Central memory CD4-positive, alpha-beta T cell (primary cell): ENCODE measurements at places on chromosomes 3 and 15.

GRCh38 chr3:17806876-17807275, 64.4 kb upstream of the TBC1D5 start:
- no peak for DNase-seq

DNA sequence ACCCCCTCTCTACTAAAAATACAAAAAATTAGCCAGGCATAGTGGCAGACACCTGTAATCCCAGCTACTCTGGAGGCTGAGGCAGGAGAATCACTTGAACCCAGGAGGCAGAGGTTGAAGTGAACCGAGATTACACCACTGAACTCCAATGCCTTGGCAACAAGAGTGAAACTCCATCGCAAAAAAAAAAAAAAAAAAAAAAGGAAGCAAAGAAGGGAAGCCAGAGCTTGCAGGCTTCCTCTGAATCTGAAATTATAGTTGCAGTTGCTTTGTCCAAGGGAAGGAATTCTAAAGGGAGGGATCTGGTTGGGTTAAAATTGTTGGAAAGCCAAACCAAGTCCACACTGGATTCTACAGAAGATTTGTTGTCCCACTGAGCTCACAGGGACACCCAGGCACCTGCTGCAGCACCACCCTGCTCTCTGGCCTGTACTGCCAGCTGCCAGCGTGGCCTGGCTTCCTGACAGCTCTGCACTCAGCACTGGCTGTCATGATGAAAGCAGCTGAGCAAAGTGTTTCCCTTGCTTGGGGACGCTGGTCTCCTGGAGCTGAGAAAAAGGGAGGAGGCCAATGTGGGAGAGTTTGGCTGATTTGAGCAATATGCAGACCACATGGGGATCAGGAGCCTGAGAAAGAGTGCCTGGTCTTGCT, 88.8 kb upstream of the HES1 start:
- DNase-seq = no peak

DNA sequence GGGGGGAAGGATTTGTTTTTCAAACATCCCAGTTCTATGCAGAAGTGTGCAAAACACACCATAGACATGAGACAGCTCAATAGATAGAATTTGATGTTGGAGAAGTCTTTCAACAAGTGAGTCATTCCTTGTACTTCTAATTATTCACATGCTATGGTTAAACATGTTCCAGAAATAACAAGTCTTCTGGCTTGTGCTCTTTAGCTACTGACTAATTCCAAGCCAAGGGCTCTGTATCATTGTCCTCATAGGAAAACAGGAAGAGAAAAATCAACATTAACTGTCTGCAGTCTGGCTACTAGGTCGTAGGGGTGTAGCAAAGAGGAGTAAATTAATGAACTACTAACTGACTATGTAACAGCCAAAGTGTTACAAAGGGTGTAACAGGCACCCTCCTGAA, 25.8 kb downstream of the LDHAL6B start:
- no peak for DNase-seq

DNA sequence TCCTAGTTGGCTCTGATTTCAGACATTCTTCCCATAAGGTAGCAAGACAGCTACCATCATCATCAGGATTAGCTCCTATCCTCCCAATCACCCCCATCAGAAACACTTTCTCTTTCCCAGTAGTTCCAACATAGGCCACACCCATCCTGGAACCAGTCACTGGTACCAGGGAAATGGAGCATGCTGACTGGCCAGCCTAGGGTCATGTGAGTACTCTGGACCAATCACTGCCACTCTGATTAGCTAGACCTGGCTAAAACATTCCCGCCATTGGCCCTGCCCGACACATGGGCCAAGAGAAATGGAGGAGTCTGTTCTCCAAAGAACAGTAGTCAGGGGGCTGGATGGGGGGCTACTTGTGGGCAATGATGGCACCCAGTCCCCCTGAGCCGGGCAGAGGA, 12.4 kb downstream of the EFCC1 start:
- no peak for DNase-seq

DNA sequence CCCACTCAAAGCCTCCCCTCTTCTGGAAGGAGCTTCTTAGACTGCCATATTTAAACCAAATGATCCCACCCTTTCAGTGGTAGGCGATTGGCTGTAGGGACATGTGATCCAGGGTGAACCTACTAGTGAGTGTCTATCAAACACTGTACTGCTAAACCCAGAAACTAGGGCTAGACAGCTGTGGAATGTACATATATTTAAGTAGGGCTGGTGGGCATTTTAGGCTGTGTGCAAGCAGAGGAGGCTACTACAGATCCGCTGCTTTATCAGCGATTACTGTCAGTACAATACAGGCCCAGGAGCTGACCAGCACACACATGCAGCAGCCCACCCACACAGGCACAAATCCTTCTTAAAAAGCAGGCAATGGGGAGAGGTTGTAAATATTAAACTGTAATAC, 15.4 kb upstream of the LARP6 start:
- DNase-seq = no peak

- peak; percentile 74 for DNase-seq
Observed at GRCh38 chr15:39629371-39629770, 48.5 kb downstream of the THBS1 start.

DNA sequence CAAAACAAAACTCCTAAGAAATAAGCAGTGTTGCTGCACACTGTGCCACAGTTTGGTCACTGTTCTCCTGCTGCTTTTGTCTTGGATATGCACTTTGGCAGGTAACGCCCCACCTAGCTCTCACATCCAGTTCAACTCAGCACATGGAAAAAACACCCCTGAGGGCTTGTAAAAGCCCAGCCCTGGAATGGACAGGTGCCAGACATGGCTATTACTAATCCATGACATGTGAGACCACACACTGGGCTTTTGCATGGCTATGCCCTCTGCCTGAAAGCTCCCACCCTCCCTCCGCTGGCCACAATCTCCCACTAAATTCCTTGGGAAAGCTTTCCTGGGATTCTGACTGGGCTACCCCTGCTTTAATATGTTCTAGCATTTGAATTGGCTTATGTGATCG, 24.7 kb upstream of the ZBED2 start:
- no peak for DNase-seq

DNA sequence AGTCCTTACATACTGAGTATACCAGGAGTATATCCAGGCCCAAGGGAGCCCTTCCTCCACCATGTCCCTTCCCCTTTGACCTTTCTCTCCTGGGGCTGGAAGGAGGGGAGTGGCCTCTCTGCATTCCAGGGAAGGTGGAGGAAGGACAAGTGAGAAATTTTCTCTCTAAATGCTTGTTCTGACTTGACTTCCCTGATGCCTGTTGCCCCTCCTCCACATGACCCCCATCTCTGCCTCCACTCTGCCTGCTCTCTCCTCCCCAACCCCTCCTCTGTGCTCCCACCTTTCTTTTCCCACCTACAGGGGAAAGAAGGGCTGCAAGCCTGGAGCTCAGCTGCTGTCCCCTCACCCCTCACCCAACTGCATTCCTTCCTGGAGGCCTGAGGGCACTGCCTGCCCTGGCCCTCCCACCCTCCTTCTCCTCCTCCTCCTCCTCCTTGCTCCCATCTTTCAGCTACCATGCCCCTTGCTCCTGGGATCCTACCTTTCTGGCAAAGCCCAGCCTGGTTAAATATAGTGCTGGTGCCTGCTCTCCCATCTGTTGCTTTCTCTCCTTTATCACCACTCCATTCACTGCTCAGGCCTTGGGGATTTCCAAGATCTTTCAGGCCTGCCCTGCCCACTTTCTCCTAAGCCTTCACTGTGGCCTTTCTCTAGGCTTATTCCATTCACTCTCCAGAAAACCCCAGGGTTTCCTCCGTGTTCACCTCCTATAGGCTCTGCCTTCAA, 8.5 kb upstream of the DAG1 start:
- DNase-seq = no peak

- DNase-seq = no peak
Observed at GRCh38 chr3:40185029-40185695, 124.3 kb upstream of the EIF1B start.

GRCh38 chr3:195897853-195898415, 10.4 kb downstream of the TNK2 start:
- no peak for DNase-seq

DNA sequence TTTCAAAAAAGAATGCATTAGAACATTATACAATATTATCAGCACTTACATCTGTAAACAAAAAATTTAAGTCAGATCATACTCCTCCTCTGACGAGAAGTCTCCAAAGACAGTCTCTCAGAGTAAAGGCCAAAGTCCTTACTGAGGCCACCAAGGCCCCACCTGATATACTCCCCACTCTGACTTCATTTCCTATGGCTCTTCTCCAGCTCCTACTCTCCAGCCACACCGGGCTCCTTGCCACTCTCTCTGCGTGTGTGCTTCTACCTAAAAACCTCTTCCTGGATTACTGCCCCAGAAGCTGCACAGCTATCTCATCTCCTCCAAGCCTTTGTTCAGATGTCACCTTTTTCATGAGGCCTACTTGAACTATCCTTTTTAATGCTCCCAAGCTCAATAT, 5.0 kb downstream of the DCP1A start:
- DNase-seq = no peak

DNA sequence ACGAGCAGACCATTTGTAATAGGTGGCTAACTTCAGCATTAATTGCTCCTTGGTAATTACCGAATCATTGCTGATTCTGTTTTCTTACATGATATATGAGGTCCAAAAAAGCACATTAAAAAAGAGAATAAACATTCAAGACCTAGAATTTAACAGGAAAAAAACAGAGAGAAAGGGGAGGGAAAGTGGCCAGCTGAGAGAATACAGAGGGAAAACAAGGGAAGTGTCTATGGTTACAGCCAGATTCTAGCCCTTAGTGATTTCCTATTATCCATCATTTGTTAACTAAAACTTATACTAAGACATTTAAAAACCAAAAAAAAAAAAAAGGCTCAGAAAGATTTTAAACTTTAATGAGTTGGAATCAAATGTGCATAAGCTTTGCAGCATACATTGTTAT, 168.7 kb downstream of the LRTM1 start:
- no peak for DNase-seq

DNA sequence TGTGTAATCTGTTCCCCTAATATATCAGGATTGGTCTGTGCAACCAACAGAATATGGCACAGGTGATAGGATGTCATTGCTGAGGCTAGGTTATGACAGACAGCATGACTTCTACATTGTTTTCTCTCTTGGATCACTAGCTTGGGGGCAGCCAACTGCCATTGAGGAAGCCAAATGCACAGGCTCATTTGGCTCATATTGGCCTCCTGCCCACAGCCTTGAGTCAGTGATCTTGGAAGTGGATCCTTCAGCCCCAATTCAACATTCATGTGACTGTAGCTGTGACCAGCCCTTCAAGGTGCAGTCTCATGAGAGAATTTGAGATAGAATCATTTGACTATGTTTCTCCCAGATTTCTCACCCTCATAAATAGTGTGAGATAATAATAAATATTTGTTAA, 675.6 kb downstream of the GRM7 start:
- no peak for DNase-seq

DNA sequence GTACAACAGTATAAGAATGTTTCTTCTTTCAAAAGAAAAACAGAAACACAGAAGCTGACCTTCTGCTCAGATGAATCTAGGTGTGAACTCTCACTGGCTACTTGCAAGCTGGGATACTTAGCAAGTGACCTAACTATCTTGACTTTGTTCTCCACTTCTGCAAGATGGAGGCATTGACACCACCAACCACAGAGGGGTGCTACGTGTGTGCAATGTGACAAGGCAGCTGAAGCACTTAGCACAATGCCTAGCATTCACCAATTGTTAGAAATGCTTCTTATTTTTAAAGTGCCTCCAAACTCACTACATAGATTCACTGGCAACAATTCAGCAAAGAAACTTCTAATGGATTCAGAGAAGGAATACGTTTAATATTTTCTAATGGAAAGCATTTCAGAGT, 331.4 kb upstream of the WNT5A start:
- DNase-seq = no peak

GRCh38 chr3:115999001-115999585, 375.8 kb downstream of the GAP43 start:
- DNase-seq = no peak

DNA sequence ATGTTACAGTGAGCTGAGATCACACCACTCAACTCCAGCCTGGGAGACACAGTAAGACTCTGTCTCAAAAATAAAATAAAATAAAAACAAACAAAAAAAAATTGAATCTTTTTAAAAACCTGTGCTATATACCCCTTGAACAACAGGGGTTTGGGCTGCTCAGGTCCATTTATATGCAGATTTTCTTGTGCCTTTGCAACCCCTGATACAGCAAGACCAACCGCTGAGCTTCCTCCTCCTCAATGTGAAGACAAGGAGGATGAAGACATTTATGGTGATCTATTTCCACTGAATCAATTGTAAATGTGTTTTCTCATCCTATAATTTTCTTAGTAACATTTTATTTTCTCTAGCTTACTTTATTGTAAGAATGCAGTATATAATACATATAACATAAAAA, 831.0 kb upstream of the ARPP21 start:
- no peak for DNase-seq

- no peak for DNase-seq
Observed at GRCh38 chr15:27928386-27928785, 170.7 kb downstream of the OCA2 start.

GRCh38 chr15:81481346-81481745, 107.3 kb upstream of the TMC3 start:
- no peak for DNase-seq

DNA sequence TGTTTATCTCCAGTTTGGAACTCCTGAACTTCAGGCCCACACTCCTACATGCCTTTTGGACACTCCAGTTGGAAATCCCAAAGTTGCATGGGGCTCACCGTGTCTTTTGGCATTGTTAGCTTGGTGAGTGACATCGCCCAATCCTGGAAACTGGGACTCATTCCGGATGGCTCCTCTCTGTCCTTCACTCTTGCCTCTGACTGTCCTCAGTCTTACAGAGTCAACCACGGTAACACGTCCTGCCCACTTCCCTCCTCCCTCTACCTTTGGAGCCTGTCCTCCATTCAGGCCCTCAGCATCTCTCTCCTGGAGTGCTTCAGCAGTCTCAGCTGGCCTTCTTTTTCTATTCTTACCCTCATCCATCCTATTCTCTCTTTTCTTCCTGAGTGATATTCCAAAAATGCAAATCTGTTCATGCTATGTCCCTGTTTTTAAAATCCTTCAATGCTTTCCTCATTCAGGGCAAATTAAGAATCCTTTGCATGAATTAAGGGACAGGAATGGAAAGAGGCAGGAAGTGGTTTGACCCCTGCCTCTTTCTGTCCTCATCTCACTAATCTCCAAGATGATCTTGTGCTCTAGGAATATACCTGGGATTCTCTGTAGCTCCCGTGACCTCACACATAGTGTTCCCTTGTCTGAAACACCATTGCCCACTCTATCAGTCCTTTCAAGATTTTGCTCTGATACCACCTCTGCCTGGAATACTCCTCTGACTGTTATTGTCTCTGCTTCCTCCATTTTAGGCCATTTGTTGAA, 42.5 kb downstream of the LPP start:
- DNase-seq = no peak

- no peak for DNase-seq
Observed at GRCh38 chr3:57890874-57891273, 117.3 kb upstream of the FLNB start.

DNA sequence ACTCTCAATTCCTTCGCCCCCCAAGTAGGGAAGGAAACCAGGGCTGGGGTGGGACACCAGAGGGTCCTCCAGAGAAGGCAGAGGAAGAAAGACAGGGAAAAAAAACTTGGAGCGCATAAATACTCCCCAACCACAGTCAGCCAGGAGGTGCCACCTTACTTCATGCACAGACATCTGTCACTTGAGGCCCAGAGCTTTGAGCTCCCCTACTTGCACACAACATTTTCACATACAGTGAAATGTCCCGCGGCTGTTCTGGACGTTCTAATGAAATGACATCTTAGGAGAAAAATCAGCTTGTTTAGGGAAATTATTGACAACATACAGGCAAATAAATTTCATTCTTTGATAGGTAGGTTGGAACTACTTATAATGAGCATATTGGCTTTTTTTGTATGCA, 113.0 kb downstream of the LIPC start:
- no peak for DNase-seq

GRCh38 chr3:141737093-141737492, 1.0 kb upstream of the RNF7 start:
- no peak for DNase-seq
